ENCODE measurements at places on chromosomes 2 and 18.

DNA sequence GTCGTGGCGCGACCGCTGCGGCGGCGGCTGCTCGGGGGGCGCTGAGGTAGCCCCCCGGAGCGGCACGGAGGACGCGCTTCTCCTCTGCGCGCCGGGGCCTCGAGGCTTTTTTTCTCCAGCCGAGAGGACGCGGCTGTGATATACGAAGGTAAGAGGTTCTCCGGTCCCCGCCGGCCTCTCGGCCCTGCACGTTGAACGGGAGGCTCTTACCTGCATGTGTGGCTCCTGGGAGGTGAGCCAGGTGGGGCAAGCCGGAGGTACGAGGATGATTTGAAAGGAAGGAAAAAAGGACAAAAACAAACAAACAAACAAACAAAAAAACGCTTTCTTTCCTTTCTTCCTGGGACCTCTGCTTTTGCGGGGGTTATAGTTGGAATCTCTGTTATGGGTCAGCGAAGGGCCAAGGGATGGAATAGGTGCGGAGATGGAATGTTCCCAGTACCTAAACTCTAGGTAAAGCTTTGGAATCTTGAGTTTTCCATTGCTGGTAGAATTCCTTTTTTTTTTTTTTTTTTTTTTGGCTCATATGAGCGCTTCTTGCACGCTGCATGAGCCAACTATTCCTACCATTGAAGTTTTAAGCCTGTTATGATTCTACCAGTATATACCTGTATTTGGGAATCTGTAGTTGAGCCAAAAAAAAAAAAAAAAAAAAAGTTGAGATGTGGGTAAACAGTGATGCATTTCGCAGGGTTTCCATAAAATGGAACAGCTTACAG, 674 bp downstream of the PTPN4 start:
- peak; percentile 56 for DNase-seq

DNA sequence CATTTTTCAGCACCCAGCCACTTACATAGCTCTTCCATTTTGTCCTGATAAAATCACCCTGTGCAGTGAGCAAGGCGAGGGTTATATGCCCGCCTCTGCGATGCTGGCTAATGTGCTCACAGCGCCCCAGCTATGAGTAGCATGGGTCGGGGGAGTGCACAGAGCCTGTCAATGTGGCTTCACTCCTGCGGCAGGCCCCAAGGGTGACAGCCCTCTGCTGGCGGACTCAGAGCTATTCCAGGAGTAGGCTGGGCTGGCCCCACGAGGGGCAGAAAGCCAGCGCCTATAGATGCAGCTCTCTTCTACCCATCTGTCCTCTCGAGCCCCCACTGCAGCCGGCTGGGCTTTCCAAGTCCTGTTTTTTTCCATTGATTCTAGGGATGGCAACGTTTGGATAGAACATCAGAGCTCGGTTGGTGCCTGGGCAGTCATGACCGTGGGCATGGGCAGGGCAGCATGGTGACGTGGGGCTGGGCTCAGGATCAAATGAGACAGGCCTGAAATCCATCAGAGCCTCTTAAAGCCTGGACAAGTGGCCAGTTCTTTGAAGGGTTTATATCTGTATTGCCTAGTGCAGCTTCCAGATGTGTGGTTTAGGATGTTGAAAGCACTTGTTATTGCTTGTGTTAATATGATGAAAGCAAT, 134.7 kb downstream of the MCFD2 start:
- no peak for DNase-seq

GRCh38 chr2:210517264-210517663, 39.1 kb upstream of the CPS1 start:
- DNase-seq: no peak

GRCh38 chr18:3979024-3979423, 476.1 kb downstream of the DLGAP1 start:
- DNase-seq: no peak

DNA sequence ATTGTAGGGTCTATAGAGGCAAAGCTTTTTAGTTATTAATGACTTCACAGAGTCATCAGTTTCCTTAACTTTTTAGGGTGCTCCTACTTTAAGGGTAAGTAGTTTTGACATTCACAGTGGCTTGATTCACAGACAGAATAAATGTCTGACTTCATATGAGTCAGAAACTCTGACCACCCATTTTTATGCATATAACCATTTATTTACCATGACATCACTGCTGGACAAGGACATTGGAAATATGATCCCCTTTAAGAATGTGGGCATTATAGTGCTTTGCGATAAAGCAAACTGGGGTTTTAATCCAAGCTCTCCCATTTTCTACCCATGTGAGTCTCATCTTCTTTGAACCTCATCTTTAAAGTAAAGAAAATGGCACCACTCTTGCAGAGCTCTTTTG, 162.0 kb upstream of the MC4R start:
- DNase-seq: no peak

DNA sequence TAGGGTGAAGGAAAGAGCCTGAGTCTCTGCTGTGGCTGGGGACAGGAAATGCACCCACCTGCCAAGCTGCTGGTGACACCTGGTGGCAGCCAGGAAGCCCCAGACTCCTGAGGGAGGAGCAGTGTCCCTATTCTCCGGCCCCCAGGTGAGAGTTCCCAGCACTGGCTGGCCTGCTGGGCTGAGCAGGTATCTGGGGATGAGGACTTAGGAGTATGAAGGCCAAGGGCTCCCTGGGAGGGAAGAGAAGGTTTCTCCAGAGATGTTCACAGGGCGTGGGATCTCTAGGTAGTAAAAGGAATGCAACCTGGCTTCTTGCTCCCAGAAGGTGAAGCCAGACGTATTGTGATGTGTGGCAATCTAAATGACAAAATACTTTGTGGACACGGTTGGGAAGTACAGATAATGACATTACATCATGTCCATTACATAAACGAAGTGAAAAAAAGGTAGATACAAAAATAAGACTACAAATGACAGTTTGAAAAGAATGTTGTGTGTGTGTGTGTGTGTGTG, 75.8 kb upstream of the SLC1A4 start:
- no peak for DNase-seq

DNA sequence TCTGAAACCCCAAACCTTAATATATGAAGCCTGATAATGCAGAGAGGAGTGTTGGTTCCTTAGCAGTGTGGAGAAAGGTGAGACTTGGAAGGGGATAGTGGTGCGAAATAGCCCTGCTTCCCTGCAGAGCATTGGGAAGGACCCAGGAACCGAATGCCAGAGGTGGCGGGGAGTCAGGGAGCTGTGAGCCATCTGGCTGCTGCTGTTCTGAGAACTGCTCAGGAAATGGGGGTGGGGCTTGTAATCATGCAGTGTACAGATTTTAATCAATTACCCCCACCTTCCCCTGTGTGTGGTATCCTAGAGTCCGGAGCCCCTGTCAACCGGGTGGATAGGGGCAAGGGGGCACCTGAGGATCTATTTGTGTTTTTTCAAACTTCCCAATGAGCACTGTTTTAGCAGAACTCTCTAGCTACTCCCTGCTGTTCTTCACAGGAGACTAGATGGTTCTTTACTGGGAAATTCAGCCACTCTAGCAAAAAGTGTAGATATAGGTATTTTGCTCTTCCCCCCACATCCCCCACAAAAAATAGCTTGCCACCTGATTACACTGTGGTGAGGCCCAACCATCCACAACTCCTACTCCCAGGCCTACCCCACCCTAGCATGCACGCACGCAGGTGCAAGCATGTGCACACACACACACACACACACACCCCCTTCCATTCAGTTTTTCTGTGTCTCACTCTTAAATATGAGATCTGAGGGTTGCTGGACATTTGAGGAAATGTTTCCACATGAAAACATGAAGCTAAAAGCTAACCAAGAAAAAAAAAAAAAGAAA, 30.1 kb upstream of the MBOAT2 start:
- DNase-seq: no peak

GRCh38 chr2:25842155-25842554, 36.1 kb downstream of the ASXL2 start:
- DNase-seq: no peak

GRCh38 chr2:184215745-184216144, 382.6 kb upstream of the ZNF804A start:
- DNase-seq: peak; percentile 24

DNA sequence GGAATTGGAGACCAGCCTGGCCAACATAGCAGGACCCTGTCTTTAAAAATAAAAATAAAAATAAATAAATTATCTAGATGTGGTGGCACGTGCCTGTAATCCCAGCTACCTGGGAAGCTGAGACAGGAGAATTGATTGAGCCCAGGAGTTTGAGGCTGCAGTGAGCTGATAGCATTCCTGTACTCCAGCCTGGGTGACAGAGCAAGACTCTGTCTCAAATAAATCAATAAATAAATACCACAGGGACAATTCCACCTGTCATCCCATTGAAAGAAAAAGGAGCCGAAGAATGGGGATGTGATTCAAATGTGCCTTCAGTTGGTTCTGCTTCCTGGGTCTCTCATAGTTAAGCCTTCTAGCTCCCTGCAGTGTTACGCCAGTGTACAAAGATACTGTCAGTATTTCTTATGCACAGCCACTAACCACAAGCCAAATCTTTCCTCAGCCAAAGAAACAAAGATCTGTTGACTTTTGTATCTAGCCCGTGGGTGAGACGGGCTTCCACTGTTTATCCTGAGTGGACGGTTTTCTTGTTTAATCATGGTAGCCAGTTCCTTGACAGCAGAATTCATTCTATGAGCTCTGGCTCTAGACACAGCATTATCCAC, 12.6 kb downstream of the LGALSL start:
- no peak for DNase-seq

Data from NCI-H526 treated with DMSO at 0.1 percent for 48 hours (cell line).